Endodermal cell (in vitro differentiated cells): ENCODE measurements at places on chromosomes 13 and 19.

- peak; percentile 71 for DNase-seq
Observed at GRCh38 chr13:65133094-65133493, 2097.0 kb downstream of the PCDH9 start.

DNA sequence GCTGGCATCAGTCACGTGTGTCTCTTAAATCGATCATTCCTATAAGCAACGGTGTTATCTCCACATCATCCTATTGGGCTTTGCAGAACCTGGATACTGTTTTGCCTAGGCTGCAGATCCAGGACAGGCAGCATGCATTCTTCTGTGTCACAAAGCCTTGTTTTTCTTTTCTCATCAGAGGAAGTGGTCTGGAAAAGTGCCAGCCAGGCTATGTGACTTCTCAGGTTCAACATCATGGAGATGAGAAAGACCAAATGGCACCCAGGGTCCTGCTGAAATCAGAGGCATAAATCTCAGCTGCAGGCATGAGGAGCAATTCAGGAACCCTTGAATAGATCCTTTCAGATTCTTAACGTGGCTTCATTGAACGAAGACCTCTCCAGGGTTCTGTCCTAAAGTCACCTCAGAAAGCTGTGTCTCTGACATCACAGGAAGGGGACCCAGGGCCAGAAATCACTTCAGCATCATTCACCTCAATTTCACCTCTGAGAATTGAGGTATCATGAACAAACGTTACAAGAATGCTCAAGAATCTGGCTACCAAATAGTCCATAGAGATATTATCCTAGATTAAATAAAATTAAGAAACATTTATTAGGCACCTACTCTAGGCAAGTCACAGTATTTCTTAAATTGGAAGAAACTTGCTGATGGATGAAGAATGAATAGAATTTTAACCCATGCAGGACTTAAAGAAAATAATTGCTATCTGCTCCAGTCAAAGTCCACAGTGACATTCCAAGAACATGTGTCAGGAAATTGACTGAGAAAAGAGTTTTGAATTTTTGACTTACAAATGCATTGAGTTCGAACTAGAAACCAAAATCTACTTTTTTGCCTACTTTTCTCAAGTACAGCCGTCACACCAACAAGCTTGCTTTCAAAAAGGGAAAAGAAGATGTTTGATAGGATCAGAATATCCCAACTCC is 124.1 kb downstream of the COG6 start:
- no peak for DNase-seq

GRCh38 chr19:48443256-48443655 is 2.5 kb upstream of the GRWD1 start:
- DNase-seq: peak; percentile 66

DNA sequence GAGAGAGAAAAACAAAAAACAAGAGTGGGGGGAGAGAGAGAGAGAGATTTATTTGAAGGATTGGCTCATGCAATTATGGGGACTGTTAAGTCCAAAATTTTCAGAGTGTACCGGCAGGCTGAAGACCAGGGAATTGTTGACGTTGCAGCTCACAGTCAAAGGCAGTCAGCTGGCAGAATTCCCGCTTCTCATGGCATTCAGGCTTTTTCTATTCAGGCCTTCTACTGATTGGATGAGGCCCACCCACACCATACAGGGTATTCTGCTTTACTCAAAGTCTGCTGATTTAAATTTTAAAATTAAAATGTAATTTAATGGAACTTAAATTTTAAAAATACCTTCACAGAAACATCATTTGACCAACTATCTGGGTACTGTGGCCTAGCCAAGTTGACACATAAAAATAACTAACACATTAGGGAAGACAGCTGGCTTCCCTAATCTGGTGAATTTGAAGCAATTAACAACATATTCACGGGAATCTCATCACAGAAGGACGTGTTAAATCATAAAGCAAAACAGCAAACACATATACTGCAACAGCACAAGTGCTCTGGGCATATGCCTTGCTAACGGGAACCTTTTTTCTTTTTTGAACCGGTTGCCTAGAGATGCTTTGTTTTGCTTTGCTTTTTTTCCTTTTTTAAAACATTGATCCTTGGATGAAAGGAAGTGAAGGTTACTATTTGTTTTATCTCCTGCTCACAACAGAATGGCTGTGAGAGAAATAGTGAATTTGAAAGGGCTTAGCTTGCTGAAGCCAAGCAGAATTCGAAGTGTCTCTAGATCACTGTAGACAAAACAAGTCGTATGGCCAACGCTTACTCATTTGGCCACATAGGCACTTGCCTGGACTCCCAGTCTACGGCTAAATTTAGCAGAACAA is 505.1 kb downstream of the IRS2 start:
- DNase-seq: no peak
